ENCODE measurements at places on chromosomes 3 and 15. TPM values are rescaled to one million over a fixed set of nuclear protein-coding genes. Genes with fewer than 3 reads are reported as not detected.

PLIN1 gene
- 0.27 TPM for total RNA-seq

SPINK8 gene
- not detected for total RNA-seq

DNA sequence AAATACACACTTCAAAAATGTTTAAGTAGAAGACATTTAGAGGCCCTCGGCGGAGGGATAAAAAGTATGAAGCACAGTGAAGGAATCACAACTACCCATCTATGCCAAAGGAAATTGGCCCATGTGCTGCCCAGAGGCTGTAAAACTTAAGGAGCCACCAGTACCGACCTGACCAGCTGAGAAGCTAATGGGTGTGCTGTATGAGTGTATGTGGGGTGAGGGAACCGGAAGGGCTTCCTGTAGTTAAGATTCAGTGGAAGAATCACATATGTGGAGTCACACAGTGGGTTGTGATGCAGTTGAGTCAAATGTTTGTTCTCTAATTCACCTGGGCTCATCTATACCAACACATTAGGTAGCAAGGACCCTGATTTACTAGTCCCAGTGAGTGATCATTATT lies 516.0 kb upstream of the IL12A start:
- no peaks in the 10 kb centered on the region for H3K4me1 ChIP-seq
- H3K36me3 ChIP-seq: peaks cover 3% of the 10 kb centered on the region
- no peak overlapping the region for H3K27ac ChIP-seq
- DNase-seq: no peak
- H3K4me3 ChIP-seq: no peak overlapping the region

DNA sequence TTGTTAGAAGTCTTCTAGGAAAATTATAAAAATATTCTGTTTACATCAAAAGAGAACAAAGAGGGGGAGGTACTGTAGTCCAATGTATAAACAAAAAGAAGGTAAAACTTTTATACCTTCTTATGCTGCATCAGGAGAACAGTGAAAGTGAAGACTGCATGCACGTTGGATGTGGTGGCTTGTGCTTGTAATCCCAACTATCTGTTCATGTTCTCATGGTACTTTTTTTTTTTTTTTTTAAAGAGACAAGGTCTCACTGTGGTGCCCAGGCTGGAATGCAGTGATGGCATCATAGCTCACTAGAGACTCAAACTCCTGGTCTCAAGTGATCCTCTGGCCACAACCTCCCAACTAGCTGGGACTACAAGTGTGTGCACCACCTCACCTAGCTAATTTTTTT lies 4.2 kb downstream of the SEC62 start:
- H3K27me3 ChIP-seq: no peaks in the 10 kb centered on the region
- no peak overlapping the region for H3K27ac ChIP-seq
- no peak overlapping the region for H3K4me3 ChIP-seq
- peaks cover 37% of the 10 kb centered on the region for H3K4me1 ChIP-seq
- DNase-seq: no peak
- peaks cover 9% of the 10 kb centered on the region for H3K36me3 ChIP-seq

GRCh38 chr15:92471288-92471687 lies 77.6 kb downstream of the ST8SIA2 start:
- no peaks in the 10 kb centered on the region for H3K4me1 ChIP-seq
- H3K27ac ChIP-seq: no peak overlapping the region
- H3K27me3 ChIP-seq: peaks cover 22% of the 10 kb centered on the region
- H3K36me3 ChIP-seq: no peaks in the 10 kb centered on the region

DNA sequence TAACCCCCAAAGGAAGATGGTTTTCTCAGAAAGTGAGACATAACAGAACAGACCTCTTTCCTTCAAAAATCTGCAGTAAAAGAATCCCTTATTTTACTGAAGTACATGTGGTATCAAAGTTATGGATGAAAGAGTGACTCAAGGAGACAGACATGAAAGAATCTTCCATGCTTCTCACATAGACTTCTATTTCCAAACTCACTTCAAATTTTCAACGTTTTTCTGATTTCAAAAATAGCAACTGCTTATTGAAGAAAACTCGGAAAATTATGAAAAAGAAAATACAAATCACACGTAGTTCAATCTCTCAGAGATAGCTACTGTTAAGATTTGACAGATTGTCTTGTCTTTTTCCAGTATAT lies 39.8 kb upstream of the TRA2B start:
- no peak overlapping the region for H3K4me3 ChIP-seq
- H3K36me3 ChIP-seq: no peaks in the 10 kb centered on the region
- no peaks in the 10 kb centered on the region for H3K4me1 ChIP-seq
- H3K27me3 ChIP-seq: peaks cover 22% of the 10 kb centered on the region
- DNase-seq: no peak

GRCh38 chr15:40785814-40786213 lies 16.0 kb downstream of the C15orf62 start:
- H3K36me3 ChIP-seq: no peaks in the 10 kb centered on the region
- no peak for DNase-seq
- H3K4me1 ChIP-seq: peaks cover 41% of the 10 kb centered on the region

DNA sequence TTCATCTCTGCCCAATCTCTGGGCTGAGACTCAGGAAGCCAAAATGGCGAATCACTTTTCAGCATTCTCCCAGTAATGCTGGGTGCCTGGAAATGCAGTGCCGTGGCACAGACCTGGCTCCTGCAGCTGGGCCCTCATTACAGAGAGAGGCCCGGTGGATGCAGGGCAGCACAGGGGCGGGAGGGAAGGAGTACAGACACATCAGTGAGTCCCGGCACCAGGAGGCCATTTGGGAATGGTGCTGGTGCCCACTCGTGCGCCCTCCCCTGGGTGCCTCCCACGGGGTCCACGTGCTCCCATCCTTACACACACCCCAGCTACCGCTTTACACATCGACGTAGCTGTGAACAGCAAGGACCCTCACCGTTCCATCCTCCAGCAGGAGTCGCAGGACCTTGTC lies 13.2 kb downstream of the MYO5C start:
- H3K4me3 ChIP-seq: no peak overlapping the region
- H3K4me1 ChIP-seq: no peaks in the 10 kb centered on the region
- no peak overlapping the region for H3K27ac ChIP-seq
- no peaks in the 10 kb centered on the region for H3K27me3 ChIP-seq

KBTBD12 gene
- 0.07 TPM for total RNA-seq

DNA sequence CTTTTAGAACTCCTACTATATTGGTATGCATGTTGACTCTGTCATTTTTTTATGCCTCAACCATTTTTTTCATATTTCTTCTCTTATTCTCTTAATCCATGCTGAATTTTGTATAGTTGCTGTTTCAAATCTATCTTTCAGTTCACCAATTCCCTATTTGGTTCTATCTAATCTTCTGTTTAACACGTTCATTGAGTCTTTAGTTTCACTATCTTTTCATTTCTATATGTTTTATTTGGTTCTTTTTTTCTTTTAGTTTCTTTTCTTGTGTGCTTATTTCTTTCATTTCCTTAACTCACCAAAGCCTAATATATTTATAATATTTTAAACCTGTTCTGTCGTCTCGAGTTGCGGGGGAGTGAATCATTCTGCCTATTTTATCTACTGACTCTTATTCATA lies 8.0 kb downstream of the AQP9 start:
- no peak overlapping the region for H3K27ac ChIP-seq
- no peaks in the 10 kb centered on the region for H3K36me3 ChIP-seq
- H3K27me3 ChIP-seq: no peaks in the 10 kb centered on the region
- H3K4me3 ChIP-seq: no peak overlapping the region

HGD gene
- total RNA-seq: 0.29 TPM

DNA sequence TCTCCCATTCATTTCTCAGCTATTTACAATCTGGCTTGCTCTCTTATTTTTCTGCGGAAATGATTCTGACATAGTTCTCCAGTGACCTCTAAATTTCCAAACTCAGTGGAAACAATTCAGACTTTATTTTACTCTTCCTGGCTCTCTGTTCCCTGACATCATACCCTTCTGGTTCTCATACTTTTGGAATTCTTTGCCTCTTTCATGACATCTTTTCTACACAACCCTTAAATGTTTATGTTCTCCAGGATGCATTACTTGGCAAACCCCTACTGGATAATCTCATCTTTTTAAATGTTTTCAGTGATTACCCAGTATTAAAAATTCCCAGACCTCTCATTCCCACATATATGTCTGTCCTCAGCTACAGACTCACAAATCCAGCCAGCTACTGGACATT lies 23.9 kb upstream of the PLSCR4 start:
- no peak overlapping the region for H3K4me3 ChIP-seq
- H3K4me1 ChIP-seq: peaks cover 2% of the 10 kb centered on the region

- peak; percentile 68 for DNase-seq
- H3K27me3 ChIP-seq: no peaks in the 10 kb centered on the region
- peak overlapping the region; percentile 72 for H3K4me3 ChIP-seq
These were observed 791 bp downstream of the GYG1 start for GRCh38 chr3:148992027-148992634.

DNA sequence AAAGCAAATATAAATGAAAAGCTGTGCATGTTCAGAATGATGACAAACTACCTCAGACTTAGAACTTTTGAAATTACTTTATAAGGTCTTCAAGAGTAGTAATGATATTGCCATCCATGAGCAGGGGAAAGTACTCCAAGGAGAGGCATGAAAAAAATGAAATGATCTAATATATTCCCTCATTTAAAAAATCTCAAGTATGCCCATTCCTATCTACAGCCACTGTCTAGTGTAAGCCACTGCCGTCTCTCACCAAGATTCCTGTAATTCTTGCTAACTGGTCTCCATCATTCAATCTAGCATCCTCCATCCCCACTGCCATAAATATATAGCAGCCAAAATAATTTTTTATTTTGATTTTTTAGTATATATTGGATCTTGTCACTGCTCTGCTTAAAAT lies 258.8 kb downstream of the PLOD2 start:
- no peaks in the 10 kb centered on the region for H3K27me3 ChIP-seq
- H3K4me3 ChIP-seq: no peak overlapping the region
- H3K36me3 ChIP-seq: no peaks in the 10 kb centered on the region

CLDN18 gene
- total RNA-seq: not detected

DNA sequence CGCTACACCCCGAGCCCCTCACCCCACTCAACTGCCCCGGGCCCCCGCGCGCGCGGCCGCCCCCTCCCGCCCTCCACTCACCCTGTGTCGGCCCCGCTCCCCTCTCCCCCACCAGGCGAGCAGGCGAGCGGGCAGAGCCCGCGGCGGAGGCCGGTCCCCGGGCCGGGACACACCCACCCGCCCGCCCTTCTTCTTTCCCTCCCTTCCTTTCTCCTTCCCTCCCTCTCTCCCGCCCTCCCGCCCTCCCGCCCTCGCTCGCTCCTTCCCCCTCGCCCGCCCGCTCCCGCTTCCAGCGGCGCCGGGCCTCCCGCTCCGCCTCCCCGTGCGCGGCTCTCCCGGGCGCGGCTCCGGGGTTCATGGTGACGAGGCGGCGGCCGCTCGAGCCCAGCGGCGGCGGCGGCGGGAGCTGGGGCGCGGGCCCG lies at the start of gene CTDSPL:
CTDSPL (plus strand) TSS at position 261 of the 422 bp plus-strand sequence. CDS start 320 bp downstream, outside the sequence.
- DNase-seq: peak; percentile 59
- peaks cover 37% of the 10 kb centered on the region for H3K4me1 ChIP-seq
- H3K36me3 ChIP-seq: peaks cover 2% of the 10 kb centered on the region
- H3K27ac ChIP-seq: peak within 1 kb of the TSS; percentile 93
- H3K27me3 ChIP-seq: no peaks in the 10 kb centered on the region

AMOTL2 gene
- total RNA-seq: 296 TPM

SERINC4 gene
- 0.09 TPM for total RNA-seq

DNA sequence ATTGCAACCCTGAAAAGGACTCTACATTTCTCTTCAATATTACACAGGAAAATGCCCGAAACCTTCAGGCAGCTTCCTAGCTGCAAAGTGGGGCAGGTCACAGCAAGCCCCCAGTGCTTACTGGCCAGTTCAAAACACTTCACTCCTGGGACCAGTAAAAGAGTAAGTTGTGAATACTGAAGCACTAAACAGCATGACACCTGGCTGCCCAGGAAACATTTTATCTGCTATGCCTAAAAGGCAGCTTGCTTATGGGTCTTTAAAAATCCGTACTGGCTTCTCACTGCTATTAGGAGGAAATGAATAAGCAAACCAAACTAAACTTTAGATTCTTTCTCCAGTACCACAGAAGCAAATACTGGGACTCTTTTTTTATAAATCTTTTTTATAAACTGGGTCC lies 457.9 kb upstream of the ALCAM start:
- peaks cover 3% of the 10 kb centered on the region for H3K36me3 ChIP-seq
- no peaks in the 10 kb centered on the region for H3K27me3 ChIP-seq
- H3K4me1 ChIP-seq: peaks cover 3% of the 10 kb centered on the region
- H3K4me3 ChIP-seq: no peak overlapping the region

- H3K27me3 ChIP-seq: no peaks in the 10 kb centered on the region
- H3K27ac ChIP-seq: no peak overlapping the region
- no peak overlapping the region for H3K4me3 ChIP-seq
- peaks cover 6% of the 10 kb centered on the region for H3K4me1 ChIP-seq
These were observed 19.8 kb upstream of the GYG1 start for GRCh38 chr3:148971401-148972163.

- DNase-seq: no peak
- peaks cover 3% of the 10 kb centered on the region for H3K36me3 ChIP-seq
- H3K4me3 ChIP-seq: no peak overlapping the region
- no peak overlapping the region for H3K27ac ChIP-seq
These were observed 737.7 kb upstream of the ALCAM start for GRCh38 chr3:104629038-104629437.

- no peak overlapping the region for H3K27ac ChIP-seq
- no peak for DNase-seq
- H3K4me1 ChIP-seq: no peaks in the 10 kb centered on the region
- H3K36me3 ChIP-seq: peaks cover 34% of the 10 kb centered on the region
- no peak overlapping the region for H3K4me3 ChIP-seq
These were observed 36.5 kb downstream of the DET1 start for GRCh38 chr15:88509964-88510363.

DNA sequence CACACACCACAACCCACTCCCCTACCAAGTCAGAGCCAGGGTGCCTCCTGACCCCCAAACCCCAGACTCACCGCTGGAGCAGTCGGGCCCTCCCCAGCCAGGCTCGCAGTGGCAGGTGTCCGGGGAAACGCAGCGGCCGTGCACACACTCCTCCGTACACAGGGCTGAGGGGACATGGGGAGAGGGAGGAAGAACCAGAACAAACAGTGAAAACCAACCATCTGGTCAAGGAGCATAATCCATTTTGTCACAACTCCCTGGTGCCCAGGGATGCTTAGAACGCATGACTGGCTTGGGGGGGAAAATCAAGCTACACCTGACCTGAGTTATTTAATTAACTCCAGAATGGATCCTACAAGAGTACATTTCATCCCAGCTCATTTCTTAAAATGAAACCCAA lies 159.2 kb downstream of the MEGF11 start:
- H3K27ac ChIP-seq: no peak overlapping the region
- no peak for DNase-seq
- peaks cover 2% of the 10 kb centered on the region for H3K4me1 ChIP-seq

DAZL gene
- not detected for total RNA-seq

GRK7 gene
- 0.11 TPM for total RNA-seq
